ENCODE measurements at places on chromosomes 1 and 21.

DNA sequence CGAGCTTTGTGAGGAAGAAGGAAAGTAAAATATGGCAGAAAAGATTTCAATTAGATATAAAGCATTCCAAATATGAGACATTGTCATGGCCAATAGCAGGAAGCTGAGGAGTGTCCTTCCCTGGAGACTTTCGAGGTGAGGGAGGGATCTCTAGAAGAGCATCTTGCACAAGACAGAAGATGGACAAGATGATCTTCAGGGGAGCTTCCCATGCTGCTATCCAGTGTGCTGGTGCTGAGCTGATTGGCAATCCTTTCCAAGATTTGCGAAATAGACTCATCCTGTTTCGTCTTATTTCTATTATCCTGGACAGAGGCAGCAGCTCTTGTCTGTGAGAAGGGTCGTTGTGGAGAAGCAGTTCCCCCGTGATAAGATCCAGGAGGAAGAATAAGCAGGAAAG lies 342.0 kb upstream of the CAMK1G start:
- no peak for DNase-seq

GRCh38 chr1:60727552-60727951 lies 354.8 kb upstream of the NFIA start:
- no peak for DNase-seq

DNA sequence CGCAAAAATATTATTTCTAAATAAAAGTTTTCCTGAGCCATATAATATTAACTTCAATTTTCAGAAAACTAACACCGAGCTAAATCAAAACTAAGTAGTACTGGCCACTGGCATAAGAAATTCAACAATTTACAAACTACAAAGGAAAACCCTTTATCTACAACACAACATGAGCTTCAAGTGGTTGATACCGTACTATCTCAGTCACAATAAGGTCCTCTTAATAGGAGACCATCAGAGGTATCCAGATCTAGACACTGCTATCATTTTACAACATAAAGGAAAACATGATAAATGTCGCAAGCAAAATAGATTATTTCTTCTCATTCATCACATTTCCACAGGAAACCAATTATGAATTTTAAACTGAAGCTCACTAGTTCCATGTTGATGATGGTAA lies 39.5 kb downstream of the GATAD2B start:
- DNase-seq = no peak

- no peak for DNase-seq
Measured at GRCh38 chr21:40402884-40403582, 443.9 kb downstream of the DSCAM start.

- no peak for DNase-seq
Measured at GRCh38 chr1:237411621-237412020, 369.6 kb downstream of the RYR2 start.

GRCh38 chr21:15005391-15005790 lies 59.4 kb downstream of the NRIP1 start:
- DNase-seq = no peak

- DNase-seq = no peak
Measured at GRCh38 chr1:244735876-244736561, 83.1 kb downstream of the DESI2 start.

GRCh38 chr1:235017719-235018118 lies 110.9 kb downstream of the TOMM20 start:
- DNase-seq = no peak
